ENCODE measurements at places on chromosomes 13 and 19. TPM values are rescaled to one million over a fixed set of nuclear protein-coding genes. Genes with fewer than 3 reads are reported as not detected.

DNA sequence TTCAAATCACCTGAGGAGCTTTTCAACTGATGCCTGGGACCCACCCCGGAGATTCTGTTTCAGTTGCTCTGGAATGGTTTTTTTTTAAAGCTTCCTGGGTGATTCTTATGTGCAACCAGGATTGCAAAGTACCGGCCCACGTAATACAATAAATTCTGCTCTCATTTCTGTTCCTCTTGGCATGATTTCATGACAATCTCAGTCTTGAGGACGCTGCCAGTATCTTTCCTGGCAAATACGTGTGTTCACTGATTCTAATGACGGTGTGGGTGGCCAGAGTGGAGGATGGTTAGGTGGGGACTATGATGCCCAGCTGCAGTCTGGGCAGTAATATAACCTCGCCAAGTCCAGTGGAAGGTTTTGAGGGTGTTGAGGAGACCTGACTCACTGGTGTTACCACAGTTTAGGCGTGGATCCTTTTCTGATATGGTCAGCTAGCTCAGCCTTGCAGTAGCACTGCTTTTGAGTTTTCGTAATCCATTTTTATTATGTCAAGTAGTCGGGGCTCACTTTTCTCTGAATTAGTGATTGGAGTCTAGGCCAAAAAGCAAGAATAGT is 49.4 kb downstream of the FAM124A start:
- no peak for DNase-seq

DNA sequence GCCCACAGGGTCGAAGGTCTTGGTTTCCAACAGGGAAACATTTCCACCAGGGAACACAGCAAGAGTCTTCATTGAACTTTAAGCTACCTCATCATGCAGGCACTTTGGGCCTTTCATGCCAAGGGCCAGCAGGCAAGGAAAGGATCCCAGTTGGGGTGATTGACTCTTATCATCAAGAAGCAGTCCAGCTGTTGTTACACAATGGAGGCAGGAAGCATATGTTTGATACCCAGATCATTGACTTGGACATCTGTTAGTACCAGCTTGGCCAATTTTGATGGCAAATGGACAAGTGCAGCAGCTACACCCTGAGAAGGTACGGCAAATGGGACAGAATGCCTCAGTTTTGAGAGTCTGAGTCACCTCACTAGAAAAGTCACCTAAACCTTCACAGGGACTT is 10.9 kb upstream of the RCBTB1 start:
- DNase-seq = no peak

- DNase-seq = no peak
These were observed 802 bp upstream of the FREM2 start for GRCh38 chr13:38685974-38686576.

DNA sequence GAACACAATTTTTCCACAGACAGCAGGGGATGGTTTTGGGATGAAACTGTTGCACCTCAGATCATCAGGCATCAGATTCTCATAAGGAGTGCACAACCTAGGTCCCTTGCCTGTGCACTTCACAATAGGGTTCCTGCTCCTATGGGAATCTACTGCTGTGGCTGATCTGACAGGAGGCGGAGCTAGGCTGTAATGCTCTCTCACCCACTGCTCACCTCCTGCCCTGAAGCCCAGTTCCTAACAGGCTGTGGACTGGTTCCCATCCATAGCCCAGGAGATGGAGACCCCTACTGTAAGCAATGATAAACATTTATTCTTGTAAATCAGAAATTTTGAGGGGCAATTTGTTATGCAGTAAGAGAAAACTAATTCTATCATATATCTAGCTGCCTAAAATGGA is 1234.7 kb downstream of the SLITRK1 start:
- DNase-seq = no peak

- no peak for DNase-seq
These were observed 6.0 kb upstream of the HIPK4 start for GRCh38 chr19:40395956-40396355.

GRCh38 chr13:30872276-30872594 is 33.8 kb upstream of the MEDAG start:
- no peak for DNase-seq

- DNase-seq = no peak
These were observed 27.5 kb upstream of the WDFY2 start for GRCh38 chr13:51556740-51557139.

GRCh38 chr19:44623080-44623479 is 9.7 kb downstream of the IGSF23 start:
- DNase-seq = no peak

DACT3 gene
- 11.5 TPM for total RNA-seq

POMP gene
- total RNA-seq = 74.9 TPM

SULT2A1 gene
- total RNA-seq = not detected

PEAK3 gene
- 0.44 TPM for total RNA-seq

FAAP24 gene
- 5.5 TPM for total RNA-seq

ANKLE1 gene
- 0.99 TPM for total RNA-seq

SIGLEC14 gene
- not detected for total RNA-seq

APOC4 gene
- total RNA-seq = not detected

SAMD1 gene
- total RNA-seq = 34.9 TPM

LILRB5 gene
- total RNA-seq = not detected
